KG1 (cell line): ENCODE measurements at places on chromosomes 5 and 9.

GRCh38 chr9:6415266-6415665, 2.3 kb downstream of the UHRF2 start:
- DNase-seq = no peak

DNA sequence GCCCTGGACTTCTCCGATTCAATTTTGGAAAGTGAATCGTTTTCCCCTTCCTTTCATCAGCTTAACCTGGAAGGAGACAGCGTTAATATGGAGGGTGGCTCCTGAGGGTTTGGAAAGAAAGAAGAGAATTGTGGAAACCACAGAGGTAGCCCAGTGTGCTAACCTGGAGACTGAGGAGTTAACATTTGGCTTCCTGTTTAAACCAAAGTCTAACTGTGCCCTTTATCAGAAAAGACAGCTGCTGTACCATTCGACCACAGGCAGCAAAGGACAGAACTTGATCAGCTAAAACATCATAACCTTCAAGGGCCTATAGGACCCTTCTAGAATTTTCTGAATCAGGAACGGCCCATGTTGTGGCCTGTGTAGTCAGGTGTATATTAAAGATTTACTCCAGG, 735 bp downstream of the IDNK start:
- peak; percentile 74 for DNase-seq

DNA sequence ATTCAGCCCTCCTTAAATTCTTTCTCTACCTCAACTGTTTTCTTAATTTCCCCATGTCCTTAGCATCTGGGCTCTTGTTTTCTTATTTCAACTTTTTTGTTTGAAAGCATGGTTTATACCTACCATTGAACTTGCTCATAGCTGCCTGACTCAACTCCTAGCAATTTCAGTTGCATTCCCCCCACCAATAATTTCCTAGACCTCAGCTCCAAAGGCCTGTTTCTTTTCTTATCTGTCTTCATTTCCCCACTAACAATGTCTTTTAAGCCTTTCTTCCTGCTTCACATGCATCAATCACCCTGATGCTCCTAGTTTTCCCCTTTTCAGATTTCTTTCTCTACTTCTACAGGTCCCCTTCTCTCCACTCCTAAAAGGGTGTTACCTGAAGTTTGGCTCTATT, 129.7 kb upstream of the PDE4D start:
- DNase-seq = no peak

DNA sequence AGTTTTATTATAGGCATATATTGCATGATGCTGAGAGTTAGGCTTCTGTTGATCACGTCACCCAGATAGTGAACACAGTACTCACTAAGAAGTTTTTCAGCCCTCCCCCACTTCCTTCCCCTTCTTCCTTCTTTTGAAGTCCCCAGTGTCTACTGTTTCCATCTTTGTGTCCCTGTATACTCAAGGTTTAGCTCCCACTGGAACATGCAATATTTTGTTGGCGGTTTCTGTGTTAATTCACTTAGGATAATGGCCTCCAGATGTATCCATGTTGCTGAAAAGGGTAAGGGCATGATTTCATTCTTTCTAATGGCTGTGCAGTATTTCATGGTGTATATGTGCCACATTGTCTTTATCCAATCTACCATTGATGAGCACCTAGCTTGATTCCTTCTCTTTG, 764.3 kb downstream of the MTRR start:
- DNase-seq = no peak

DNA sequence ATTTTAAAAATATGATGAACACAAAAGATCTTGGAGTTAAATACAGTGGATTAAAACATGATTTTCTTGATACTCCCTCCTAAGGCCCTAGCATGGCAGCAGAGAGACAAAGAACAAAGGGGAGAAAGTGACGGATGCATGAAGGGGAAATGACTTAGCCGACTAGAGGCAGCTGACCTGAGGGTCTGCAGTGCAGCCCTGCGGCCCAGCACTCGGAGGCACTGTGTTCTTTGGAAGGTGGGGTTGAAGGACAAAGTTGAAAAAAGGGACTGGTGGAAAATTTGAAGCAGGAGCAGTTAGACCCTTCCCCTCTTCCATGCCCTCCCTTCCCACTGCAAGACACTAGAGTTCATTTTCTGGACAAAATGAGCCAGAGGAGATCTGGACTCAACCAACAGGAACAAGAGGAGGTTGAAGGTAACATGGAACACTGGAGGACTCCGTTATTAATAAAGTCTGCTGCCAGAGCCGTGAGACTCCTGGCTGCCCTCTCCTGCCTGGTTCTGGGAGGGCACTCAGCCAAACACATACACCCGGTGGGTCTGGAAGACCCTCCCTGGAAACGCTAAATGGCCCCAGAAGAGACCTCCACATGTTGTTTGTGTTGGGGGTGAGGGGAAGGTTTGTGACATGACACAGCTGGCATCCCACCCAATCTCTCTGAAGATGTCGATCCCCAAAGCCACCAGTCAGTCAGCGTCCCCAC, 98.1 kb downstream of the JMY start:
- DNase-seq = no peak

- no peak for DNase-seq
These were observed 4.2 kb upstream of the ANXA2R start for GRCh38 chr5:43044181-43044914.

GRCh38 chr5:17788351-17788750, 154.1 kb downstream of the TAF11L14 start:
- DNase-seq = no peak

- DNase-seq = no peak
These were observed 24.6 kb downstream of the MACIR start for GRCh38 chr5:103283120-103283519.

GRCh38 chr5:155726267-155726666, 600.7 kb upstream of the SGCD start:
- no peak for DNase-seq

GRCh38 chr9:130936285-130937117, 2.5 kb downstream of the FIBCD1 start:
- DNase-seq = no peak

- no peak for DNase-seq
These were observed 172.9 kb upstream of the NREP start for GRCh38 chr5:111929867-111930266.

DNA sequence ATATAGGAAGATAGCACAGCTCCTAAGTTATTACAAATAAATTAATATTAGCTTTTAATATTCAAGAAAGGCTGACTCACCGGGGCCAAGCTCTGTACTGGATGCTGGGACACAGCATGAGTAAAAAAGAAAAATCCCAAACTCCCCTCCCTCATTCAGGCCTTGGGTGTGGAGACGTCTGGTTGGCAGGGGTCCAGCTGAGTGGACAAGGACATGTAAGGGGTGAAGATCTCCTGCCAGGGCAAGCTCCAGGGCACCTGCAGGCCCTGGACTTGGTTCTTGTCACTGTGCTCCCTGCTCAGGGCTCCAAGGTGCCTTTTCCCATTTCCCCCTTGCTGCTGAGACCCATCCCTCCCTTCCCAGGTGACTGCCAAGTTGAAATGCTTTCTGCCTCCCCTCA, 388.5 kb downstream of the ENC1 start:
- DNase-seq = no peak

DNA sequence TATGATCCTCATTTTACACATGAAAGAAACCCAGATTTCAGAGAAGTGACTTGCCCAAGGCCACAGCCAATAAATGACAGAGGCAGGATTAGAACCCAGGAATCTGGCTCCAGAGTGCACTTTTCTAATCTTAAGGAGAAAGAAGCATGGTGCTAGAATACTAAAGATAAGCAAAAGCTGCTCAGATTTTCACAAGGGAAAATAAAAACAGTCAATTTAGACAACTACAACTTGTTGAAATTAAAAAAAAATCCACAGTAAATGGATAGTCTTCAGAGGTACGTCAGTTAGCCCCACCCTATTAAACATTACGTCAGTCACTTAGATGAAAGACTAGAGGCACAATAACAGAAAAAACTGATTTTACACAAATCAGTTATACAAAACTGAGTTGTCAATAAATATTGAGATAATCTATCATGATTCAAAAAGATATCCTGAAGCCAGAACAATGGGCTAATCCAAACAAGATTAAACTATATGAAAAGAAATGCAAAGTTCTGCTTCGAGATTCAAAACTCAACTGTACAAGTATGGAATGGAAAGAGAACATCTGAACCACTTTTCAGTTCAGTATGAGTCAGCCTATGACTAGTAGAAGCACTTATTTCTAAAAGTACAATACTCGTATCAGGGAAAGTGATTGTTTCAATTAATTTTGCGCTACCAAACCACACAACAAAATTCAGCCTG, 9.3 kb downstream of the TMEM245 start:
- DNase-seq = no peak

- no peak for DNase-seq
These were observed 8.3 kb downstream of the ZDHHC11B start for GRCh38 chr5:775961-776861.

DNA sequence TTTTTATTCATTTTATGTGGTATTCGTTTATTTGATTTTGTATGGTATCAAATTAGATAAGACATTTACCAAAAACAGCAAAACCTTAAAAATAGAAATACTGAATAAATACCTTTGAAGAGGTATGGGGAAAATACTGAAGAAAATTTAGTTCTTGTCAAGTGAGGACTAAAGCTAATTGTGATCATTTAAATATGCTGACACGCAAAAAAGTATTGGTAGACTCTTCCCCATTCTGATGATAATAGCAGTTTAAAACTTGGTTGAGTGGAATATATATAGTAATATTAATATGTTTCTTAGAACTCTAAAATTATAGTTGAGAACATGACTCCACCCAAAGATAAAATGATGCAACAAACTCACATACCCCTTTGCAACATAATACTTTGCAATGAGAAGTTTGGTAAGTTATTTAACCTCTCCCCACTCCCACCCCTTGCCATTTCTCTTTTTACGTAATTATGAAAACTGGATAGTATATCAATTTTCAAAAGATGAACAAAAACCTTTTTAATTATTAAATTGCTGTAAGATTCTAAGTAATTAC, 30.1 kb upstream of the SNX24 start:
- no peak for DNase-seq
